ENCODE measurements at places on chromosomes 6 and 20.

GRCh38 chr6:11835065-11835464, 56.5 kb upstream of the ADTRP start:
- no peak for DNase-seq

GRCh38 chr6:88910922-88911778, 52.3 kb downstream of the RNGTT start:
- DNase-seq = no peak

- no peak for DNase-seq
These were observed 34.9 kb upstream of the HEY2 start for GRCh38 chr6:125714441-125715090.

- DNase-seq = no peak
These were observed 56.8 kb downstream of the PRL start for GRCh38 chr6:22240025-22240424.

GRCh38 chr6:158686791-158687381, 37.0 kb downstream of the SYTL3 start:
- no peak for DNase-seq

DNA sequence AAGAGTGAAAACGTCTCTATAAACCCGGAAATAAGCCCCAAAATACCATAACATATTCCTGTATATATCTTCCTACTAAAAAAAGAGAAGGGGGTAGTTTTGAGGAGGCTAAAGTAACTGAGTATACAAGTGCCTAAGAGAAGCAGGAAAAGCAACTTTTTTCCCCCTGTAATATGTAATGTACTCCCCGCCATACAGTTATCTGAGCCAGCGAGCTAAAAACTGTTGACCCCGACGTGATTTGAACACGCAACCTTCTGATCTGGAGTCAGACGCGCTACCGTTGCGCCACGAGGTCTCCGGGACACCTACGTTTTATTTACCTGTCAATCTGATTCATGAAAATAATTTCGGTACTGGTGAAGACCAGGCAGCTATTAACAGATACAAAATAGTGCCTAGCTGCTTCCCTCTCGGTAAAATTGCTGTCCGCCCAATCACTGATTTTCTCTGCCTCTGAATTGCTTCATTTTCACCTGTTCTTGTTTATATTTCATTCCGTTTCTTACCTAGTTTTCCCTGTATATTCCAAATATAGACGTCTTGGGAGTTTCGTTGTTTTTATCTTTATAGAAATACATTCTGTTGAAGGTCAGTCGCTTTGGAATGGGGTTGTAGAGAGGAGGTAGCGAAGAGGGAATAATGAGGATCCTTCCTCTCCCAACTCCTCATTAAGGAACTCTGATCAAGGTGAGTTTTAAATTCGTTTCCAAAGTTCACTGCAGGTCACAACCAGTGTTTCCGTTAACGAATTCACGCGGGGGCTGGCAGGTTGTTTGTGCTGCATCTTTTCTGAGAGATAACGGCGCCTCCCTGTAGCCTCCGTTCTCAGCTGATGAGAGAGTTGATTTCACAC, 33.6 kb upstream of the BTN3A2 start:
- DNase-seq = no peak

DNA sequence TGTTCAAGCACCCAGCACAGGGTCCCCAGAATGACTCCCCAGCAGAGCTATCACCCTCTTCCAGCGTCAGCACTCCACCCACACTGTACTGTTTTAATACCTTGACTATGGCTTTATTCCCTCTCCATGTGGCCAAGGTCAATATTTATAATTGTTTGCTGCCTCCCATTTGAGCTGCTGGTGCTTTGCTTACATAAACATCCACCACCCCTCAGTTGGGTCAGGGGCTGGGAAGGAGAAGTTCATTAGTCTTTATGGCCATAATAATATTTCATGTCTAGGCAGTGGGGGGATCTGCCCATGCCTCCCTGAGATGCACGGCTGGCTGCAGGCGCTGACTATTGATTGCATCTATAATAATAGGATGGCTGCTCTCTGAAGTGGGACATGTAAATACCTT, 41.8 kb upstream of the SAYSD1 start:
- DNase-seq = no peak

DNA sequence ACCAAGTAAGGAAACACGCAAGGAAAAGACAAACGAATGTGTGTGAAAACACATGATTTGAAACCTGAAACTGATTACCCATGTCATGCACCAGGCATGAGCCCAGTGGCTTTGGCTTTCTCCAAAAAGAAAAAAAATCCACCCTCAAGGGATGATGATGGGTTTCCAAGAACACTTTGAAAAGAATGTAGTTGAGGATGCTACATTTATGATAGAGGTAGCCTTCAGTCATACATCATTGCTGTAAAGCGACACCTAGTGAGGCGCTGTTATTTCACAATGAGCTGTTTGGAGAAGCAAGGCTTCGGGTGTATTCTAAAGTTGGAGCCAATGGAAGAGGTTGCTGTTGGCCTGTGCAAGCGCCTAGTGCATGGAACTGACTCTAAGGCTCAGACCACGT, 124.9 kb downstream of the SCML4 start:
- DNase-seq = no peak

DNA sequence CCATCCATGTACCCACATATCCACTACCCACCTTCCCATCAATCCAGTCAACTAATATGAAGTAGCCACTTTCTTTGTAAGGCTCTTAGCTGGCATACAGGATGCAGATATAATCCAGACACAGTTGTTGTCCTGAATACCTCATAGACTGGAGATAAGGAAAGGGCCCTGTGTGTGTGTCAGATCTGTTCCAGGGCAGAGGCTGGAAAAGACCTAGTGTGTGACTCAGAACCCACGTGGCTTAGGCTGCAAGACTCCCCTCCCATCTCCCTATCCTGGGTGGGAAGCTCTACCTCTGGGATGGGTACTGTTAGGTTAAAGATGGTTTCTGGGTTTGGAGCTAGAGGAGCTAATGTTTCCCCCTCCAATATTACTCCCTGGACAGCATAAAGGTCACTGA, 3.6 kb downstream of the BPIFA1 start:
- DNase-seq = no peak

DNA sequence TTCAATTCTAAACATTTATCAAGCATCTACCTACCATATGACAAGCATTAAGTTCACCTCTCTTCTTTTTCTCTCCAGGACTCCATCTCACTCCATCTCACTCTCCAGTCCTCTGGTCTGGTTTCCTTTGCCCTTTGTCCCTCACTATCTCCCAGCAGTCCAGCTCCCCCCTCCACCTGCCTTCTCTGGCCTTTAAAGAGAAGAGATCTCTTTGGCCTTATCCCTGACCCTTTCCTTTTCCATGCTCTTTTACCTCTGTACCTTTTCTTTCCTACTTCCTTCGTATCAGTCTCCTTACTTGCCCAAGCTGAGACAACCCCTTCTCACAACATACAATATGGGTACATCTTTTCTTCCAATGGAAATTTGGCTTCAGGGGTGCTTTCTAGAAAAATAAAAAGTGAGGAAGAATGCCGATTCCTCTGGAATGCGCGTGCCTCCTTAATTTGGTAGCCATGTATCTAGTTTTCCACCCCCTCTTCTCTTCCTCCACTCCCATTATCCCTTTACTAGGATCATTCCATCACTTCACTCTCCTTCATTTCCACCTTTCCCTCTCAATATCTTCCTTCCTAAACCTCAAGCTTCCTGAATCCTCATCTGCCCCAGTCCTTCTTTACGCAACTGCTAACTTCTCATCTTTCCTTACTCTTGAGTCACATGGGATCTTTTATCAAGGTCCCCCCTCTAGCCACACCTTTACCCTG, 745 bp upstream of the AGPAT1 start:
- no peak for DNase-seq

GRCh38 chr6:21871831-21872230, 278.3 kb downstream of the SOX4 start:
- DNase-seq = no peak

DNA sequence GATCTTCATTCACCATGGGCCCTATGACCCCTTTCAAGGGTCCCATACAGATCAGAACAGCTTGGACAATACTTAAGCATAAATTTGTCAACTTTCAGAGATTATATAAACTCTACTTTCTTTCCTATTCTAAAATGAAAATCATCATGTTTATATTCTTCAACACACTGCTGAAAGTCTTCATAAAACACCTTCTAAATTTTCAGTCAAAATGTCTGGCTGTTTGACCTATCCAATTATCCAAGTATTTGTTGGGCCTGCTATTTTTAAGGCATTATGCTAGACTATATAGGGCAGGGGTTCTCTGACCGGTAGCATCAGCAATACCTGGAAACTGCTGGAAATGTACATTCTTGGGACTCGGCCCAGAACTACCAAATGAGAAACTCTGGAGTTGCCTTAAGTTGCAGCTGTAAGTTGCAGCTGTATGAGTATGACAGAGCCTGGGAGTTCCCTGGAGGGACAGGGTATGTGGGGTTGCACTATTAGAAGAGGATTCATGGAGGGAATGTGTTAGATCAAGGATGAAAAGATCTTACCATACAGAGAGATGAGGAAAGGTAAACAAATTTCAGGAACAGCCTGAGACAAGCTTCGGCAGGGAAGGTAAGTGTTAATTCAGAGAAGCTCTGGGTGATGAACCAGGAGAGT, 293.0 kb downstream of the ADGB start:
- DNase-seq = no peak

DNA sequence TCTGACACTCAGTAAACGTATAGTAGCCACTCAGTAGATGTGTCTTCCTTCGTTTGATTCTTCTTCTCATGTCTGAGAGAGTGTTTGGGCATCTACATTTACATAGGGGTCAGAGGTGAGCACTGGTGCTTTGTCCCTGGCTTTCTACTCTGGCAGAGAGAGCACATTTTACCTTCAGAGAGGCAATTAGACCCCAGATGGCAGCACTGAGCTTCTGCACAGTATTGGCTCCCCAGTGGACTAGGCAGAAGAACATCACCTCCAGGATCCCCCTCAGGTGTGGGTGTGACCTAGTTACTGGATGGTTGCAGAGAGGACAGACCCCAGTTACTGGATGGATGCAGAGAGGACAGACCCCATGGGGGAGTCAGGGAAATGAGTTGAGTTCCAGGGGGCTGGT, 327.2 kb downstream of the DHX35 start:
- DNase-seq = no peak

DNA sequence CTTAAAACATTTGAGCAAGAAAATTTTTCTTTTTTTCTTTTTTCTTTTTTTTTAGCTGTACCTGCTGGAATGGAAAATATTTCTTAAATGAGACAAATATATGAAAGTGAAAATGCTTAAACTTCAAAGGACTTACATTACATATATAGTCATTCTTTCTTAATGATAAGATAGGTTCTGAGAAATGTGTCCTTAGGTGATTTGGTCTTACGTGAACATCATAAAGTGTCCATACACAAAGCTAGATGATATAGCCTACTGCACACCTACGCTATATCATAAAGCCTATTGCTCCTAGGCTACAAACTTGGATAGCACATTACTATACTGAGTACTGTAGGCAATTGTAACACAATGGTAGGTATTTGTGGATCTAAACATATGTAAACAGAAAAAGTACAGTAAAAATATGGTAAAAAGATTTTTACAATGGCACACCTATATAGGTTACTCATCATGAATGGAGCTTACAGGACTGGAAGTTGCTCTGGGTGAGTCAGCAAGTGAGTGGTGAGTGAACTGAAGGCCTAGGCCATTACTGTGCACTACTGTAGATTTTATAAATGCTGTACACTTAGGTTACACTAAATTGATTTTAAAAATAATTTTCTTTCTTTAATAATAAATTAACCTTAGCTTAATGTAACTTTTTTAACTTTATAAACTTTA, 54.6 kb downstream of the RPP21 start:
- no peak for DNase-seq

GRCh38 chr20:32535316-32535952, 49.7 kb downstream of the NOL4L start:
- no peak for DNase-seq

DNA sequence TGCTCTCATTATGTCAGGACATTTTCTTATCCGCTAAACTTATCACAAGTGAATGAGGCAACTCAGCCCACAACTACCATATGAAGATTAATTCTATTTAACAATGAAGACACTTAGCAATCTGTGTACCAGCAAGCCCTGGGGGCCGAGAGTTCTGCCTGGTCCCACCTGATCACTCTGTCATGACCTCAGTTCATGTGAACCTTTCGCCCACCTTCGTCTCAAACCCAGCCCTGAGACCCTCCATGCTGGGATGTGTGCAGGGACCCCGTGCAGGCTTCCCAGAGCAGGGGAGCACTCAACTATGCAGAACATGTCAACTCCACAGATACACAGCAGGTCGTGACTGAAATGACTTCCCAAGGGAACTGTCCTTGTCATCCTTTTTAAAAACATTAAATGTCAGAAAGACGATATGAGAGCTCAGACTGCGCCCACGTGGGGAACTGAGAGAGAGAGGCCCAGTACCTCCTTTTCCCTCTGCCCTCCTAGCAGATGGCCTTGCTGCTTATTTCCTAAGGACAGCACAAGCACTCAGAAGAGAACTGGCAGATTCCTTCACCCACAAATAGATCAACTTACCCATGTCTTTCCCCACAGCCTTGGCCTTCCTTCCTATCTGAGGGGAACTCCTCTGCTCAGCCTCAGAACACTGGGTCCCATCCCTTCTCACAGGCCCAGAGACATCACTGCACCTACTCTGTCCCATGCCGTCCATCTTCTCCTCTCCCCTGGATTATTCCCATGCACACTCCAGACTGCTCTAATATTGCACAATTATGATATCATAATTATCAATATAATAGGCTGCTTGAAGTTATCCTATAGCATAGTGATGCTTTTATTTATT, 11.5 kb downstream of the ABHD12 start:
- DNase-seq = no peak

DNA sequence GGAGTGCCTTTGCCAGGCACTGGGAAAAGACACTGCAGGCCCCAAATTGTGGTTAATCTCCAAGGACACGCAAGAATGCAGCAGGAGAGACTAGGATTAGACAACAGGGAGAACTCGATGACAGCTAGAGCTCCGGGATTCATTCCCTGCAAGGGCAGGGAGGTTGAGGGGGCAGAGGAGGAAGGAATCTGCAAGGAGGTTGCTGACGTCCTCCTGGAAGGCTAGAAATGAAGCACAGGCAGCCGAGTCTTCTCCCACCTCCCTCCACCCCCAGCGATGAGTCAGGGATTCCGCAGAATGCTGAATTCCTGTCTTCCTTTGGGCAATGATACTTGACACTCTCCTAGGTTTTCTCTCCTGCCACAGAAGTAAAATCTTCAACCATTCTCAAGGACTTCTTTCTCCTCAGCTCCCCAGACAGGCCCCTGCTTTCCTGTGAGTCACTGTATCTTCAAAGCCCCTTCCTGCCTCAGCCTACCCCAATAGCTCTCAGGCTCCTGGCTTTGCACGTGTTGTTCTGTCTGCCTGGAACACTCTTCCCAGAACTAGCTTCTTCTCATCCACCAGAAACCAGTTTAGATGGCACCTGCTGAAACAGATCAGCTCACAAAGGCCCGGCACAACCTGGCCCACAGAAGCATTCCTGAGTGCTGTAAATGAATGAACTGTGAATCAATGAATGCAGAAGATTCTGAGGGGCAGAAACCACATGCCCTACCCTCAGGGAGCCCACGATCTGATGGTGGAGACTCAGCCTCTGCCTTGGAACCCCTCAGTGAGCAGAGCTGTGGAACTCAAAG, 85.6 kb downstream of the MRPL14 start:
- DNase-seq = no peak

- DNase-seq = no peak
These were observed 128.9 kb downstream of the ELOVL4 start for GRCh38 chr6:79818471-79818870.

Data from cortex of kidney (tissue), 1 donor.